ENCODE measurements at places on chromosomes 2 and 18.

- DNase-seq = no peak
Measured at GRCh38 chr2:24712296-24712695, 80.9 kb downstream of the PTRHD1 start.

DNA sequence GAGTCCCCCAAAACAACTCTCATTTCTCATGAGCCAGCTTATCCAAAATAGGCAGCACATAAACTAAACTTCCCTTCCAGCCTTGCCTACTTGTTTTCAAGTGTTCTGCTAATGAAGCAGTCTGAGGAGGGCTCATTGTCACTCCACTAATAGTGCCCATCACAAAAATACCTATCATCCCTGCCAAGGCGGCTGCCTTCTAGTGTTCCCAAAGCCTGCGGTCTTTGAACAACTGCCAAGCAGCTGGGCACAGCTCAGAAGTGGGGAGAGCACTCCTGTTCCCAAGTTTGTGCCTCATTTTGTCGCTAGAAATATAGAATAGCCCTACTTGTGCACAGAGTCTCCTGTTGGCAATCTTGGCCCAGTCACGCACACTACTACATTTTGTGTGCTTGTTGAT, 50.3 kb downstream of the DTNA start:
- no peak for DNase-seq

DNA sequence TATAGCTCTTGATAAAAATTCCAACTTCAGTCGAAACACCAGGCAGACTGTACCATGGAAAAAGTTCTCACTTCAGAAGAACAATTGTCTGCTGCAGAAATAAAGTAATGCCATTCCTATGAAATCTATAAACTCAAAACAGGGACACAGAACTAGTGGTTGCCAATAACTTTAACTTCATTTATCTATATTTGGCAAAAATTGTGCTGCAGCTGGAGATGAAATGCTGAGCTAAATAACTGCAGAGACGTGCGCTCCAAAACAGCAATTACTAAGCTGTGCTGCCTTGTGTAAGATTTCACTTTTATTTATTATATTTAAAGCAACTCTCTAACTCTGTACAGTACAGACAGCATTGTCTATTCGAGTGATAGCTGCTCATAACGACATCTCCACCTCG, 540.1 kb upstream of the ID2 start:
- DNase-seq = no peak

DNA sequence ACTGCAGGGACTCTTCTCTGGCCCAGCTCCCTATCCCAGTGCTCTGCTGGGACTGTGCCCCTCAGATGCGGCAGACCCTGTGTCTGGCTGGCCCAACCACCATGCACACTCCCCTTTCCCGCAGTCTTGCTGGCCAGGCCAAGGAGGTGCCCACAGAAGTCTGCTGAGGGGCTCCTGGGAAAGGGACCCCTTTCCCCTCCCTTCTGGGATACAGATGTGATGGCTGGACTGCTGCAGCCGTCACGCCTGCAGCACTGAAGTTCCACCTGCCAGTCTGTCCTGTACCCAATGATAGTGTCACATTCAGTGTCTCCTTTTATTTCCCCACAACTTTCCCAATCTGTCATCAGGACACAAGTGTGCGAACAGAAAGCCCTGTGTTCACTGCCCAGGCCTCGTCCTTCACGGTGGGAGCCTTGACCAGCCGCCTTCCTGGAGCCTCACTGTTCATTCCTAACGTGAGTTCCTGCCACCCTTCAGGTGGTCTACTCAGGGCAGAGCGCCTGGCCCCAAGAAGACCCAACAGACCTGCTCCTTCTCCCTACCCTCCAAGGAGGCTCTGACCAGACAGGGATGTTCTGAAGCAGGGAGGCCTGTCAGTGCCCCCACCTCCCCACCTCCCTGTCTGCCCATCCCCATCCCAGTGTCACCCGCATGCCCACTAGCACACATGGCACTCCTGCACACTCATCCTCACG, 47.1 kb downstream of the ANKMY1 start:
- peak; percentile 8 for DNase-seq

GRCh38 chr18:13338318-13338717, 119.8 kb downstream of the LDLRAD4 start:
- DNase-seq = no peak

GRCh38 chr18:24173997-24174396, 35.1 kb downstream of the CABYR start:
- no peak for DNase-seq

- DNase-seq = no peak
Measured at GRCh38 chr18:3798032-3798431, 348.1 kb downstream of the TGIF1 start.

DNA sequence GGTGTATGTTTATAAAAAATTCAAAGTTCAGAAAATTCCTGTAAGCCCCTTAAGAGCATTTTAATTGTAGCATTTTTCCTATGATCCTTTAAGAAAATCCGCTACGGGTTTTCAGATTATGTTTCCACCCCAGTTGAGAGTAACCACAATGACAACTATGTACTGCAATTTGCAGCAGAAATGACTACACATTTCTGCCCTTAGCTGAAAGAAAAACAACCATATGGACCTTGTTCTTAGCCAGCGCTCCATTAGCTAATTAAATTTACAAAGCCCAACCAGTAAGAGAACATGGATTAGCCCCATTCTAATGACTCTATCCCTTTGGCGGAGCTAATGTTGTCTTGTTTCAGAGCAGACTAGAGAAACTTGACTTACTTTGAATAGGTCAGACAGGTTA, 247.6 kb downstream of the SLC8A1 start:
- DNase-seq = peak; percentile 49

DNA sequence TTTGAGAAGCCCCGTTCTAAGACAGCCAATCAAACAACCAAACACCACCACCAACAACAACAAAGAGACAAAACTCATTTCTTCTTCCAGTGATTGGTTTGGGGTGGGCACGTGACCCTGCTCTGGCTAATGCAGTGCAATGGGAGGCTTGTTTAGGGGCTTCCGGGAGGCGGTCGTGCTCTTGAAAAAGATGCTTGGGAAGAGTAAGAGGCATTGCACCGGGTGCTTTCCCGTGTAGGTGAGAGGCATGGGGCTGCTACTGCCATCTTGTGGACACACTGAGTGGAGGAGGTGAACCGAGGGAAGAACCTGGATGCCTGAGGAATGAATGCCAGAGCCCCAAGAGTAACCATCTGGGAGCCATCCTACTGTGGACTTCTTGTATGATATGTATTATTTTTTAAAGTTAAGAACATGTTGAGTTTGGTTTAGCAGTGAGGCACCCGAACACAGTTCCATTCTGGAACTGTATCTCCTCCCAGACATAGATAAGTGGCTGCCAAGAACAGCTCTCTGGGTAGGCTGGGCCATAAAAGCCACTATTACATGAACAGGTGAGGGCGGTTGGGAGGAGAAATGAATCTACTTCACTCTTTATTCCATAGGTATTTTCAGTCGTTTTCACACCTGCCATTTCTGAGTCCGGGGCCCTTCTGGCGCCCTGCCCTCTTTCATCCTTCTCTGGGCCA, 19.1 kb upstream of the ARHGAP25 start:
- DNase-seq = peak; percentile 80

GRCh38 chr2:43838560-43839267, at the start of the genes ABCG5 and ABCG8:
Gene ABCG5 (minus strand): TSS chr2:43838839. CDS start chr2:43838679, 160 bp downstream.
Gene ABCG8 (plus strand): TSS chr2:43838971. CDS start chr2:43839054, 83 bp downstream.
- no peak for DNase-seq

DNA sequence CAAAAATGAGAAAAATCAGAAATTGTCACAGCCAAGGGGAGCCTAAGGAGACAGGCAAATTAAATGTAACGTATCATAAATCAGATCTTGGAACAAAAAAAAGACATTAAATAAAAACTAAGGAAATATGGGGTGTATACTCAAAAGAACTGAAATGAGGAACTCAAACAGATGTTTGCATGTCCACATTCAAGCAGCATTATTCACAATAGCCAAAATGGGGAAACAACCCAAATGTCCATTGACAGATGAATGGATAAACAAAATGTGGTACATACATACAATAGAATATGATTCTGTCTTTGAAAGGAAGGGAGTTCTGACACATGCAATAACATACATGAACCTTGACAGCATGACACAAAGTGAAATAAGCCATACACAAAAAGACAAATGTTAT, 155.8 kb upstream of the KLF7 start:
- no peak for DNase-seq

DNA sequence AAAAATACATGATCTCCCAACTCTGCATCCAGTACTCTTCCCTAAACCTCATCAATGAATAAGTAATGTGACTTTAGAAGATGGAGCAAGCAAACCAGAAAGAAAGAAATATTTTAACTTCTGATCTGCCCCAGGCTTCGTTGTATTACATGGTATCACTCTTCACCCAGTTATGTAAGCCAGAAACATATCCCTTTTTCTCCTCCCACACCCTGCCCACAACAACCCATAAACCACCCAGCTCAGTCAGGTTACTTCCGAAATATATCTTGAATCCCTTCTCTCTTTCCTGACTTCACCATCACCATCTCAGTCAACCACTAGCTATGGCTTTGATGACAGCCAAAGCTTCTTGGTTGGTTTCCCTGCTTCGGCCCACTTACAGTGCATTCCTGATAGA, 295.8 kb upstream of the PARD3B start:
- DNase-seq = no peak

DNA sequence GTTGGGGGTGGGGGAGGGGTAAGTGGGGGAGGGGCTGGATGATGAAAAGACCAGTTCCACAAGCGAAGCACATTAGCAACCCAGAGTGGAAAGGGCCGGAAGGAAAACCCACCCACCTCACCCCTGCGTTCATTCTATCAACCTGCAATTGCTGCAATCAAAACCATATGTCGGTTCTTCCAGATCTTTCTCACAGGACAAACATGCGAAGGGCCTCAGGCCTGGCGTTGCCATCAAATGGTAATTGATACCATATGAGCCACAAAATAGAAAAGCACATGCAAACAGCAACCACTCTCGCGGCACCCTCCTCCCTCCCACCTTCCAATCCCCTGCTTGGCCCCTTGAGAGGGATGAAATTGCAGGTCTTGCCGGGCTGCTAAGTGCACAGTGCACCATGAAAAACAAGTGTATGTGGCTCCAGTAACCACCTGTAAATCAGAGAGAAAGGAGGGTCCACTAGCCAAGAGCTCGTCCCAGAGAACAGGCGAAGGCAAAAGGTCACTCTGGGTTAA, 287.5 kb downstream of the TCF4 start:
- DNase-seq = no peak

Measured in D341Med (cell line).